ENCODE measurements at places on chromosomes 11 and 22. TPM values are rescaled to one million over a fixed set of nuclear protein-coding genes. Genes with fewer than 3 reads are reported as not detected.

Gene HEPHL1
- total RNA-seq = not detected

Gene ACRV1
- not detected for total RNA-seq

Gene TUBGCP6
- 72.0 TPM for total RNA-seq

Gene XKR3
- total RNA-seq = not detected

Gene OR5B21
- 0.44 TPM for total RNA-seq

Gene GTSE1
- 101 TPM for total RNA-seq

Gene TENM4
- total RNA-seq = not detected

Gene OR52E8
- not detected for total RNA-seq

Gene WBP2NL
- total RNA-seq = 2.1 TPM

Gene MMP13
- not detected for total RNA-seq

Gene IGLL1
- total RNA-seq = 2.0 TPM

Gene LIF
- 304 TPM for total RNA-seq

Gene RCE1
- total RNA-seq = 25.7 TPM

Gene AGBL2
- 10.3 TPM for total RNA-seq

Gene ADSL
- 98.3 TPM for total RNA-seq

Gene OR56A1
- total RNA-seq = not detected

Gene GRIK4
- 0.21 TPM for total RNA-seq

Gene SEC14L6
- total RNA-seq = not detected

Gene SAA1
- not detected for total RNA-seq

Gene KLHL35
- total RNA-seq = 0.47 TPM

Gene C11orf86
- not detected for total RNA-seq

Gene CASP5
- total RNA-seq = not detected

Gene ATG2A
- total RNA-seq = 27.3 TPM

Gene CDC42EP2
- 1.4 TPM for total RNA-seq

Gene OR51B4
- not detected for total RNA-seq

Gene MS4A14
- not detected for total RNA-seq

Gene LSP1
- 574 TPM for total RNA-seq

Gene MADD
- total RNA-seq = 88.5 TPM

Gene TRIM3
- 5.1 TPM for total RNA-seq

Gene MUC2
- not detected for total RNA-seq
